CD4-positive, alpha-beta T cell treated with Interleukin-15 for 4 hours (primary cell): ENCODE measurements at places on chromosomes 4 and X.

DNA sequence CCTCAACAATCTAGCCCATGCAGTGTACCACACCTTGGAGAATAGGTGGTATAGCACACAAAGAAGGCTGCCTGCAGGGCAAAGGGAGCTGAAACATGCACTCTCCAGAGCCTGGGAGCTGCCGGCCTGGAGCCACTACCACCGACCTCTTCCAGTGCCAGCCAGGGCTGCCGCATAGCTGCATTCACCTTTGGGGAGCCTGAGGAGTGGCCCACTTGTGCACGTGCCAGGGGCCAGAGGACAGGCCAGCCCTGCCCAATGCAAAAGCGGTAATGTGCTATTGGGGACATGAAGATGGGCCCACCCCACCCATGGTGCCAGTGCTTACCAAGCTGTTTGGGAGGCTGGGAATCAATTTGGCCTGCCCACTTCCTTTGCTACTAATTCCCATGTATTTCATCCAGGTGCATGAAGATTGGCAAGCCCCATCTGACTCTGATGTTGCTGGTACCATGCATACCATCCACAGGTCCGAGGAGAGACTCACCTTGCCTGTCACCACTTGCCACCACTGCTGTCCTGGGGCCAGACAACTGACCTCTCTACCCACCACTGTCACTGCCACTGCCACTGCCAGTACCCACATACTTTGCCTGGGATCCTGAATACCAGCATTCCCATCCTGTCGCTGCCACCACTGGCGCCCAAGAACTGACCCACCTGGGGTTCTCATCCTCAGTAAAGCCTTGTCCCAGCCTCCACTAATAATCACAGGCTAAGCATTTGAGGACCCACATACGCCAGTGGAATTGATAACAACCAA, 506.9 kb downstream of the MAGEB5 start:
- DNase-seq: no peak

GRCh38 chr4:115126491-115126890, 13.1 kb upstream of the NDST4 start:
- no peak for DNase-seq

- DNase-seq: no peak
Measured at GRCh38 chr4:136643416-136643815, 888.9 kb downstream of the PCDH18 start.

DNA sequence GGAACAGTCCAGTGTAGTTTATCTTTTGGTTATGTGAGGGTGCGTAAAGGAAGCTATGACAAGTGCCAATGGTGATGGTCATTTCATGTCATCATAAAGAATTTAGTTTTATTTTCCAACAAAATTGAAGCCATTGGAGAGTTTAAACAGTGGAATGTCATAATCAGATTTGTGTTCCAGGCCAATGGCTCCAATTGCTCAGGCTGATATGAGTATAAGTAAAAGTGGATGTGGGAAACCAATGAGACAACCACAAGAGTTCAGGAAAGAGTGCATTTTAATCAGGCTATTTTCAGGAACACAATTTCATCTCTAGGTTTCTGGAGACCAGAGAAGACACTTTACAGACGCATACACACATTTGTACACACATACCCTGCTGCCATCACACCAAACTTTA, 20.7 kb downstream of the SPANXC start:
- DNase-seq: no peak

GRCh38 chrX:33589316-33589715, 378.0 kb upstream of the DMD start:
- DNase-seq: no peak

GRCh38 chr4:68466185-68466584, 18.9 kb downstream of the TMPRSS11E start:
- DNase-seq: no peak

GRCh38 chr4:128354205-128354821, 66.7 kb upstream of the PGRMC2 start:
- no peak for DNase-seq

DNA sequence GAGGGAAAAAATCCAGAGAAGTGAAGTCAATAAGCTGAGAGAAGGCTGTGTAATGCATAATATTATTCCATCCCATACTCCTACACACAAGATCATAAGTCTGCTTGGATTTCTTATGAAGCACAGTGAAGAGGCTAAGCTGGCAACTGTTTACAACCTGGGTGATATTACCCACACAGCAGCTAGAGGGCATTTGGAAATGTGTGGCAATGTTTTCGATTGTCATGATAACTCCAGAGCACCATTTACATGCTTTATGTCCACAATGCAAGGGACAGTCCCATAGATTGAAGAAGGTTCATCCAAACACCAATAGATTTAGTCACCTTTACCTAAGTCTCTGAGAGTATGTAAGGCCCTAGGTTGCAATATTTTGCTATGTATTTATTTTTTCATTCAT, 412.2 kb downstream of the PPP3CA start:
- DNase-seq: no peak

- DNase-seq: no peak
Measured at GRCh38 chr4:123856689-123857545, 460.3 kb downstream of the SPRY1 start.

DNA sequence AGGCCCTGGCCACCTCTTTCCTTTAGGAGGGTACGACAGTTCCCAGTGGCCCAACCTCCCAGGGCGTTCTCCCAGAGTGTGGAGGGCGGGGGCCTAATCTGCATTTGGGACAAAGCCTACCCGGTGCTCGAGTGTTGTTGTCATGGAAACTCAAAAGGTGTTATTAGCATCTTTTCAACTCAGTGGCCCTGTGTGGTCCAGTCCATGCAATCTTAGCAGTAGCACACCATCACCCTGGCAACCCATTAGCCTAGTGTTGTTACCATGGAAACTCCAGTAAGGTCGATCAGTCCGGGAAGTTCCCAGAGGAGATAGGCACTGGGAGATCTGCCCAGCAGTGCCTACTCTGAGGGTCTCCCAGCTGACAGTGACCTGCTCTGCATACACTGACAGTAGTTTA, 20.2 kb downstream of the APLN start:
- no peak for DNase-seq

DNA sequence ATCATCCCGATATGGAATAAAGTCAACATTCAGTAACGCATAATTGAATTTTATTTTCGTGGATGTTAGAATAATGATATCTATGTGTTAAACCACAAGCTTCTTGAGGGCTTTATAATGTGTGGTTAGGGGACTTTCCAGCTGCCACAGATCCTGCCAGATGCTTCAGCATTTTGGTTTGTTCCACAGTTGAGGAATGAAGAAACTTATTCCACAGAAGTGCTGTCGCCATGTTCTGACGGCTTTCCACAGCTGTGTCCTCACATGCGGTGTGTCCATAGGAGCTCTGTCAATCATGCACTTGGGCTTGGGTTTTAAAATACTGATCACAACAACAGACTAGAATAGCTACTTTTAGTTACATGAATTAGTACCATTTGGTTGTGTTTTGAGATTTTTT, 411.9 kb downstream of the TRIML1 start:
- DNase-seq: no peak

DNA sequence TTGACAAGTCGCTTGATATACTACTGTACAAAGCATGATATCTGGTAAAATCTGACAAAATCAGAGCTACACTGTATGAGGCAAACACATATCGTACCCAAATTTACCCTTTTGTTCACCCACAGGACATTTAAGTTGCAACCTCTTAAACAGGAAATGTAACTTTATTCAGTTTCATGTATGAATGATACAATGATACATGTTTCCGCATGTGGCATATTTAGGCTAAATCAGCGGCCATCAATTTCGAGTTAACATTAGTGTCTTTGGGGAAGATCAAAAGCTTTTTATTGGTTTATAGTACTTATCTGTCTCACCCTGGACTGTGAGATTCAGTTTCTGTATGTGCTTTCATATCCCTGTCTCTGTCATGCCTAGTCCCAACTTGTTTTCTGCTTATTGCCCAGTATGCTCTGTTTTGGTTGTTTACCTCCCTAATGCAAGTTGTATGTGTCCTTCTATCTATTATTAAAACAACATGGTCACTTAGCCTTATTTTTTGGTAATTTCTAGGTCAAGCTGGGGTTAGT, 97.3 kb upstream of the HPRT1 start:
- DNase-seq: no peak

DNA sequence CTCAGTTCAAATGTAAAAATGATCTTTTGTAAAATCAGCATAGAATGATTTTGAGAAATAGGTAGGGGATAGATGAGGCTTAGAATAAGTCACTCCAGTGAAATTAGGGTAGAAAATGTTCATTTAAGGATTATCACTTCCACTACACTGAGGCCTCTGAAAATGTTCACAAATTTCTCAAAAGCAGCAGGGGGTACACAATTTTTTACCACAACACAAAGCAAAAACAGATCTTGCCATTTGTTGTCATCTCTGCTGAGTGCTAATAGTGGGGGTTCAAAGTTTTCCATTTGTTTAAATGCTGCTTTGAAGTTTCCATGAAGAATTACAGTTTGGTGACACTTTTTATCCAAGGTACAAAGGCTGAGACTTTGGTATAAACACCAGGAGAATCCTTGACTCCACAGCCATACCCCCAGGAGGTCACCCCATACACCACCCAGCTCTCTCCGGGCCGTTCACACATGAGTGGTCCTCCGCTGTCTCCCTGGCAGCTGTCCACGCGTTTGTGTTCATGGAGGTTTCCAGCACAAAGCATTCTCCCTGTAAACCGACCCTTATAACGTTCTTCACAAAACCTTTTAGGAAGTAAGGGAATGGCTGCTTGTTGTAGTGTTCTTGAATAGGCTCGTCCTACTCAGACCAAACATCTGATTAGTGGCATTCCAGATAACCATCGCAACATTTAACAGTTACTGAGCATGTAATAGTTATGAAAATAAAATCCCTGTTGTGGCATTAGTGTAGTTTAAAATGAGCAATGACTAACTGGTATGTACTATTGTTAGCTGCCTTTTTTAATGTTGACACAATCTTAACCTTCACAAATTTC, 71.0 kb downstream of the PRSS12 start:
- no peak for DNase-seq

GRCh38 chr4:106691749-106692148, 323.2 kb upstream of the GIMD1 start:
- no peak for DNase-seq

DNA sequence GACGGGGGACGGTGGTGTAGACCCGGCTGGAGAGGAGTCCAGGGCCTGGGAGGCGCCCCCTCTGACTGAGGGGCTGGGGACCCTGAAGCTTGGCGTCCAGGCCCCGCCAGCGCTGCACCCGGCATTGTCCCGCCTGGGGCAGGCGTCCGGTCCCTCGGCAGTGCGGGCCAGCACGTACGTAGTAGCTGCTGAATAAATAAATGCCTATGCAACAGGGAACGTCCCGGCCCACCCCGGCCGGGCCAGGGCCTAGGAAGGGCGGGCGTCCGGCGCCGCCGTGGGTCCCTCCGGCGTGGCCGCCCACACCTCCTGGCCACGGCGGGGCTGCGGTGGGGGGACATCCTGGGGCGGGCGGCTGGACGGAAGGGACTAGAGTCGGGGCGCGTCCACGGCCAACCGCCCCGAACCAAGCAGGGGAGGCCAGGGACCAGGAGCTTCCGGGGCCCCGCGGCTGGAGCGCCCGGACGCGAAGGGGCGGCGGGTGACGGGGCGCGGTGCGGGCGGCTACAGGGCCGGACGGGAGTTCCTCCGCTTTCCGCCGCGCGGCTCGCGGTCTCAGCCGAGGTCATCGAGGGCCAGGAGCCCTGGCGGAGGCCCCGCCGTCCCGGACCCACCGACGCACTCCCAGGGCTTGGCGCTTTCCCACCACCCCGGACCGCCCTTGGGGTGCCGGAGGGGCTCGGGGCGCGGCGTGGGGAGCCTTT, 886 bp upstream of the WWC2 start:
- no peak for DNase-seq

DNA sequence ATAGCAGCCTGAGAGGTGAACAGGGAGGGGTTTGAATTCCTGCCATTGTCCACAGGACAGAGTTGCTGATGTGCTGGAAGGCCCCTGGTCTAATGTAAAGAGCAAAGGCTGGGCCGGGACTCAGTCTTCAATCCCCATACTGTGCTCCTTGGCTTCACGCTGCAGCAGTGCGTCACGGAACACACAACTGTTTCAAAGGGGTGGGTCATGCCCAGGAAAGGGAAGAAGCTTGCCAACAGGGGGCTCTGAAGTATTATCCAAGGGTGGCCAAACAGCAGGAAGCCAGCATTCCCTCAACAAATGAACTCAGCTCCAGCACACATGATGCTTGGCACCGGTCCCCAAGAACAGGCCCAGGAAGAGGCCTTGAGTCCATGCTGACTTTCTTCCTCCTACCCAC, 122.5 kb downstream of the NFKB1 start:
- DNase-seq: no peak

DNA sequence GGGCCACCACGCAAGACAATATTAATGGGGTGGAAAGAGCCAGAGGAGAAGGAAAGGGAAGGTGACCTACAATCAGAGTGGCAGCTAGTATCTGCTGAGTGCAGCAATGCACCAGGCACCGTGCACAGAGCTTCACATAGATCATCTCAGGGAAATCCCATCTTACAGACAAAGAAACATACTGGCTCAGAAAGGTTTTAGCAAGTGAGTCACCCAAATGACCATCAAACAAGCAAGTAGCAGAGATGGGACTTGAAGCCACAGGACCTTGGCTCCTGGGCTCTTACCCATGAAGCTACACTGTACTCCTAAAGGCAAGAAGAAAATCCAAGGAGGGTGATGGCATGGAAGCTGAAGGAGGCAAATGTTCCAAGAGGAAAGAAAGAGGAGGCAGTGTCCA, 6.8 kb downstream of the ANXA5 start:
- DNase-seq: no peak

DNA sequence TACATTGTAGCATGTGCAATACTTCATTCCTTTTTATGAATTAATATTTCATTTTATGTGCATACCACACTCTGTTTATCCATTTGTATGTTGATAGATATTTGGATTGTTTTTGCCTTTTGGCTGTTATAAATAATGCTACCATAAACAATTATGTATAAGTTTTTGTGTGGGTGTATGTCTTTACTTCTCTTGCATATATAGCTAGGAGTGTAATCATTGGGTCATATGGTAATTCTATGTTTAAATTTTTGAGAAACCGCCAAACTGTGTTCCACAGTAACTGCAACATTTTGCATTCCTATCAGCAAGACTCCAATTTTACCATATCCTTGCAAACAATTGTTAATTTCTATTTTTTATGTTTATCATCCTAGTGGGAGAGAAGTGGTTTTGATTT, 3.1 kb upstream of the TCEAL5 start:
- DNase-seq: no peak

GRCh38 chrX:72078411-72078810, 53.3 kb downstream of the RTL5 start:
- no peak for DNase-seq

DNA sequence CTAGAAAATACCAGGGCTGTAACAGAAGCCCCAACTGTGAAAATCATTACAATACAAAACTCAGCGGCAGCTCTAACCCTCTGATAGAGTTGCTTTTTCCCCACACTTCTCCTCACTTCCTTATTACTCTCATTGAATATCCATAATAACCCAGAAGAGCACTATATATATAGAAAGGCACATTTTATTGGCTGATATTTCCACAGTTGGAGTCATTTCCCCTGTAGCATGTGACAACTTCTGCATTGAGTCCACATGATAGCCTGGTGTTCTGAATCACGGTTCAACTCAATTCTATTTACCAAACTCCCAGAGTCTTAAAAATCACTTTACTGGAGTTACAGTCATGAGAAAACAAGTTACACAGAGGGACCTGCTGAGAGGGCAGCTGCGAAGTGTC, 46.6 kb upstream of the NWD2 start:
- DNase-seq: no peak

GRCh38 chr4:73669410-73670183, 49.4 kb upstream of the RASSF6 start:
- DNase-seq: no peak
